Mesenteric fat pad (tissue), 1 donor: ENCODE measurements at places on chromosomes 6 and 20. TPM values are rescaled to one million over a fixed set of nuclear protein-coding genes. Genes with fewer than 3 reads are reported as not detected.

Gene OR12D3
- not detected for total RNA-seq

Gene SHLD1
- total RNA-seq, result 3.1 TPM

Gene MCHR2
- not detected for total RNA-seq

Gene BEND3
- 3.4 TPM for total RNA-seq

Gene PDE10A
- total RNA-seq, result 15.6 TPM

Gene PRR18
- 1.0 TPM for total RNA-seq

Gene SLC2A4RG
- total RNA-seq, result 62.0 TPM

Gene SIRT5
- 8.8 TPM for total RNA-seq

Gene NPEPL1
- 42.3 TPM for total RNA-seq

Gene MUC22
- not detected for total RNA-seq

Gene TNNC2
- total RNA-seq, result 0.74 TPM

Gene SRMS
- not detected for total RNA-seq

Gene SLC17A2
- total RNA-seq, result not detected

Gene CDSN
- not detected for total RNA-seq

Gene FOXA2
- total RNA-seq, result not detected

Gene CYP39A1
- 1.1 TPM for total RNA-seq

Gene OXT
- 1.5 TPM for total RNA-seq

Gene SLC22A23
- total RNA-seq, result 23.8 TPM

Gene CNR1
- 16.7 TPM for total RNA-seq

Gene SULF2
- total RNA-seq, result 68.7 TPM
